Amniotic stem cell (primary cell): ENCODE measurements at places on chromosomes 2 and 18.

DNA sequence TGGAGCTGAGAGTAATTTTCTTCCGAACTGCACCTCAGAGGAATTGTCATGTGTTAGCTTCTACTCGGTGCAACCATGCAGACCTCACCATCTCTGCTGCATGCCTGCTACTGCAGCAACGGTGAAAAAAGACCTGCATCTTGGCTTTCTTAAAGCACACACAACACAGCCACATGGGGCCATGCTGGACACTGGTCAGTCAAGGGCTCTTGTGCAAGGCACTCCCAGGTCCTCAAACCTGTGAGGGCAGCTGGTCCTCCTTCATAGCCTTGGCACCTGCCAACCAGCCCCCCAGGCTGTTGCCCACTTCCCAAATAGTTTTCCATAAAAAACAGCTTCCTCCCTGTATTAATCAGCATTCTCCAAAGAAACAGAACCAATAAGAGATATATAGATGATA is 113.5 kb upstream of the TEX51 start:
- no peak for DNase-seq

DNA sequence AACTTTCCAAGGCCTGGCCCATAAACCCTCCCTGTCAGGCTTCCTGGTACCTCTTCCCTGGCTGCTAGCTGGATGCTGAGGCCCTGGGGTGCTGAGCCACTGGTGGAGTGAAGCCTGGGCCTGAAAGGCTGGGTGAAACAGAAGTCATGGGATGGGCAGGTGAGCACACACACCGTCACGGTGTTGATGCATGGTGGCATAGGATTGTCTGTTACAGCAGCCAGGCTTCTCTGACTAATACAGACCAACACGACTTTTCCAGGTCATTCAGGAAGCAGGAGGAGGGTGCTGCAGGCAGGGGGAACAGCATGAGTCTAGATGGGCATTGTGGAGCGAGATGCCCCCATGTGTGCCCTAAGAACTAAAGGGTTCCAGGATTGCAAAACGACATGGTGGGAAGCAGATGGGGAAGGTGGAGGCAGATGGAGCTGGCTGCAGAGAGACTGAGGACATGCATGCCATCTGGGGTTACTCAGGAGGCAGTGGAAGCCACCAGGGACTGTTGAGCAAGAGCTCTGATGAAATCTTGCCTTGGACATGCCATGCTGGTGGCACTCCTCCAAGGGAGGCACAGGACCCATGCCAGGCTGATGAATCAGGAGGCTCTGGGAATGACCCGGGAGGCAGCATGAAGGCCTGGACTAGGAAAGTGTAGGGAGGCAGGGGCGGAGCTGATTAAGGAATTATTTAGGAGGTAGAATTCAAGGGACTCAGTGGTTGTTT is 480.9 kb downstream of the TSN start:
- DNase-seq, result no peak

DNA sequence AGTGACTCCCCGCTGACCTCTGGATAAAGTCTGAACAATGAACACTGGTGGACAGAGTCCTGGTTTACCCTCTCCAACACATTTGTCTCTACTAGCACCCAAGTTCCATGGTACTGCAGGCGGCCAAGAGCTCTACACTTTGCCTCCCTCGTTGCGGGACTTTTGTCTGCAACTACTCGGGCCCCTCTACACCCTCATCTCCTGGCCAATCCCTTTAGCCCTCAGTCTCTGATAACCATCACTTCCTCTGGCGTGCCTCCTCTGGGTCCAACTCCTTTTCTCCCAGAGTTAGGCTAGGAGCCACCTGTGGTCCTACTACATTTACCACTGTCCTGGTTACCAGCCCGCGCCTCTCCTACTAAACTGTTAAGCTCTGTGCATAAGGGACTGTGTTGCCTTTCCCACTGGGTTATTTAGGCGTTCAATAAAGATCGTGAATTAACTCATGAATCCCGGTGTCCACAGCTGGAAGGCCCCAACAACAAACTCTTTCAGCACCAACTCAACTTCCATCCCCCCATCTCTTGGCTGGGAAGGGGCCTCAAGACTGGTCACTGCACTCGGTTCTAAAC is 757 bp downstream of the HDHD2 start:
- no peak for DNase-seq

DNA sequence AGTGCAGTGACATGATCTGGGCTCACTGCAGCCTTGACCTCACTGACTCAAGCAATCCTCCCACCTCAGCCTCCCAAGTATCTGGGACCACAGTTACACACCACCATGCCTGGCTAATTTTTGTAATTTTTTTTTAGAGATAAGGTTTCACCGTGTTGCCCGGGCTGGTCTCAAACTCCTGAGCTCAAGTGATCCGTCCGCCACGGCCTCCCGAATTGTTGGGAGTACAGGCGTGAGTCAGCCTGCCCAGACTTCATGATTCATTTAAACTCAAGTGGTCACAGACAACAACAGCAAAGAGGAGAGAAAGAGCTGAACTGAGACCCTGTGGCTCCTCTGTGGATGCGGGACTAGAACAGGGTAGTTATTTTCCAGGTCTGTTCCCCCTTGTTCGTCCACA is 83.0 kb downstream of the TSHZ1 start:
- DNase-seq, result no peak

DNA sequence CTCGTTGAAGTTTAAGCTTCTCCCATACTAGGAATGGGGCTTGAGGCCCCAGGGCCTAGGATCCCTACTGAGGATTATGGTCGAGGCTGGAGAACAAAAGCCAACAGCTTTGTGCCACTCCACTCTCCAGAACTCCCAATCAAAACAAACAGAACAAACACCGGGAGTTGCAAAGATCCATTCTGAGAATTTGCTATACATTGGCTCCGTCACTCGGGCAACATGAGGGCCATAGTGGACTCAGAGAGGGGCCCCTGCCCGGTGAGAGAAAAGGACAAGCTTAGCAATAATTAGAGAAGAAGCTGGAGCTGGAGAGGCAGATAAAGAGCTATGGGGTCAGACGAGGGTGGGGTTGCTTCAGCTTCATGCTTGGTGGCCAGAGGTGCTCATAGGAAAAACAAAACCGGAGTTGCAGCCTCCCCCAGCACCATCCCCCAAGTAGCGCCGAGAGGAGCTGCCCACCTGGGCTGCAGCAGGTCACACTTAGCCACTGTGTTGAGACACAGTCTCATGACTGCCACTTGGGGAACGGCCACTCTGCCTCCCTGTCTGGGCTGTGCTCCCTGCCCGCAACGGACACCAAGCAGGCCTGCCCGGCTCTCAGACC is 142.3 kb upstream of the HAAO start:
- DNase-seq, result no peak

- DNase-seq, result no peak
Observed at GRCh38 chr2:7992612-7993602, 688.9 kb upstream of the ID2 start.

DNA sequence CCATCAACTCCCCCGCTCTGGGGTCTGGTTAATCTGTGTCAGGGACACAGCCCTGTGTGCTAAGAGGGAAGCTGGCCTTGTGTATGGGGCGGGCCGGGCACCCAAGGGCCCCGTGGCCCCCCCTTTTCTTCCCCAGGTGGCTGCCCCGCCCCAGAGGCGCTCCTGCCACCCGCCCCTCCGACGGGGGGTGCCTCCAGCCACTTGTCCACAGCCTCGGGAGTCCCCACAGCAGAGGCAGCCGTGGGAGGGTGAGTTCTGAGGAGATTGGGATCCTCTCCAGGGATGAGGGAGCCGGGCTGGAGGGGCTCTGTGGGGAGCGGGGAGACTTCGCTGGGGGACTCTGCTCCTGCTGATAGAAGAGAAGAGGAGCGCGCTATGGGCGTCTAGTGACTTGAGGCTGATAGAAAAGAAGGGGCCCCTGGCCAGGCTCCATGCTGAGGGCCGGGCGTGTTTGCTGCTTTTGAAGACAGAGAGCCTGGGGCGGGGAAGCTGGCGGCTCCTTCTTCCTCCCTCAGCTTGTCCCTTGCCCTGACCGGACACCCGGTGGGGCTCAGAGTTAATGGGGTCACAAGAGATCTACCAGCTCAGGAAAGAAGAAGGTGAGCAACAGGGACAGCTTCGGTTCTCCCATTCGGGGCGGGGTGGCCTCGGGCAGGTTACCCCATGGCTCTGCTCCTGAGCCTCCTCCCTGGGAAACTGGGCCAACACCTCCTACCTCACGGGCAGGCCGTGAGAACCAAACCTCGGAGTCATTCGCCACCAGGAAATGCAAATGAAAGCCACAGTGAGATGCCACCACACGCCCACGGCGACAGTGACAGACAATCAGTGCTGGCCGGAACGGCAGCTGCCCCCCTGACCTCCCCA is 89.4 kb upstream of the TAF1B start:
- no peak for DNase-seq

DNA sequence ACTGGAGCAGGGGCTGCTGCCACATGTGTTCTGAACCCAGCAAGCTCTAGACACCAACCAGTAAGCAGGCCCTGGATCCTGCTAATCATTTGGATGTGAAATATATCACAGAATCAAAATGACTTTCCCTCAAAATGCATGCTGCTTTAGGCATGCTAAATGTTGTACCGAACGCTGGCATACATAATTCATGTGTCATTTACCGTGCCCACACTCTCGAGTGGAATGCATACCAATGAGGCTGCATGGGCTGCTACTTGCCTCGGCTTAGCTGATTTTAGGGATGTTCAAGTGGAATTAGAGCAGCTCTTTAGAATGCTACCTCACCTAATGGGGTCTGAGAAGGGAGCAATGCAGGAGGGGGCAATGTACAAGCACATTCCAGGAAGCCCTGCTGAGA is 509.6 kb upstream of the RAB6C start:
- DNase-seq, result no peak

GRCh38 chr2:190922376-190922775 is 41.8 kb downstream of the GLS start:
- DNase-seq, result no peak

- no peak for DNase-seq
Observed at GRCh38 chr2:111054791-111055691, 65.7 kb upstream of the BCL2L11 start.

DNA sequence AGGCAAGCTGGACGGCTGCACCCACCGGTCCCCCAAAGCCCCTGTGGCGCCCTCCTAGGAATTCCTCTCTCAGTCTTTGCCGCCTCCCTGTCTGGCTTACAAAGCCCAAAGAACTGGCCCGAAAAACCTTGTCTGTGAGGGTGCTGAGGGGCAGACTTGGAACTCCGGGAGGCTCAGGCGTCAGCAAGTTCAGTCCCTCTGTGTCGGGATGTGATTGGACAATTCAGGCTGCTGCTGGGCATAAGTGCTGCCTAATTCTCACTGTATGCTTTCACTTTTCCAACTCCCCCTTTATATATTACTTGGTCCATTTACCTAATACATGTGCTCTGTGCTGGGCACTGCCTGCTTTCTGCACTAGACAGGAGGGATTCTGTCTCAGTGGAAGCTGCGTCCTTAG is 20.3 kb upstream of the SH3RF3 start:
- no peak for DNase-seq

GRCh38 chr2:42068571-42069178 is 20.9 kb downstream of the PKDCC start:
- DNase-seq, result no peak

GRCh38 chr2:165240916-165241315 is 1.7 kb downstream of the SCN2A start:
- DNase-seq, result no peak

- no peak for DNase-seq
Observed at GRCh38 chr18:39571511-39571910, 2005.9 kb upstream of the CELF4 start.

DNA sequence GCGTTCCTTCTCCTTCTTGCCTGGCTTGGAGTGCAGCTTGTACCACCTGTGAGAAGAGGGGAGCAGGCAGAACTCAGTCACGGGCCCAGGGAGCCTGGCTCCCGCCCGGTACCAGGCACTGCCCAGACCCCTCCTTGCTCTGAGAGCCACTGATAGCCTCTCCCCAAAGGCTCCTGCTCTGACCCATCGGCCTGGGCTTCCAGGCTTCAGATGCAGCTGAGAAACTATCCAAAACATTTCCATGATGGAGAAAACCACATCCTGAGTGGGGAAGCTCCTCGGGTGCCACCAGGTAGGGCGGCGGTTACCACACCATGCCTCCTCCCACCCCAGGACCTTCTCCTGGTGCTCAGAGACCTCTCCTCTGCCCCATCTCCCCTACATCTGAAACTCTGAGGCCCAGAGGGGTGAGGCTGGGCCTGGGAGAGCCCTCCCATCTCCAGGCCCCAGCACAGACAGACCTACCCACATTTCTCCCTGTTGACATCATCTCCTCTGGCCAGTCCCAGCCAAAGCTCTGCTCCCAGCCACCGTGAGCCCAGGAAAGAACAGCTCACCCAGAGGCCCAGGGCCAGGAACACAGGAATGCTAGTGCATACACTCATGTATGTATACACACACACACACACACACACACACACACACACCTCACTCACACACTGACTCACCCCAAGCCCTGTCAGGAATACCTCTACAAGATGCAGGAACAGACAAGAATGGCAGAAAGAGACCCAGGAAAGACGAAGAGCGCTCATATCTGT is 17.9 kb upstream of the SFXN5 start:
- peak; percentile 90 for DNase-seq

DNA sequence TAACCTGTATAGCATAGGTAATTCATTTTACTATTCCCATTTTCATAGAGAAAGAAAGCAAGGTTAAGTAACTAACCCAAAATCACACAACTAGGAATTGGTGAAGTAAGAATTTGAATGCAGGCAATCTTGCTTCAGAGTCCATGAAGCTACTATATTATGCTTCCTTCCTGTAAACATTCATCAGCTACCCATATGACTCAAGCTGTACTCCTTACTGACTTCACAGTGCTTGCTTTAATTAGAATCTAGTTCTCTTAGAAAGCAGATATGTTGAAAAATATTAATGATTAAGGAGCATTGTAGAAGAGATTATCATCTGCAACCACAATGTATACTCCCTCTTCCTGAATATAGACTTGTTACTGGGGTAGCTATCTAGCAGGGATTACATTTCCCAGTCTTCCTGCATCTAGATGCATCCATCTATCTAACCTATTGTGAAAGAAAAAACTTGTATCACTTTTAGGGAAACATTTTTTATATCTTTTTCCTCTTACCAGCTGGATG is 961.6 kb upstream of the CHAC2 start:
- DNase-seq, result no peak

DNA sequence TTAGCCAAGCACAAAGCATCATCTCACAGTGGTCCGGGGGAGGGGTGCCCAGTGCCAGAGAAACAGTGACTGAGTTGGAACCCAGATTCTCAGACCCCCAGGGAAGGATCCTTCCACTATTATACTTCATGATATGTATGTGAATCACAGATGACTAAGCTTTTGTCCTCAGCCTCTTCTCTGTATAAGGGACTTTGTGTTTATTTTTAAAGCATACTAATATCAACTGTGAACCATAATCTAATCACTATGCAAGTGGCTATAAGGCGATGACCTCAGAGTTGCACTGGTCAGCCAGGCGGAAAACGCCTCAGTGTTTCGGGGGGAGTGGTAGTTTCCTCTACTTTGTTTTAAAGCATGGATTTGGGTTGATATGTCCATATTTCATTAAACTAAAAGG is 160.4 kb upstream of the TMEM200C start:
- DNase-seq, result peak; percentile 13

DNA sequence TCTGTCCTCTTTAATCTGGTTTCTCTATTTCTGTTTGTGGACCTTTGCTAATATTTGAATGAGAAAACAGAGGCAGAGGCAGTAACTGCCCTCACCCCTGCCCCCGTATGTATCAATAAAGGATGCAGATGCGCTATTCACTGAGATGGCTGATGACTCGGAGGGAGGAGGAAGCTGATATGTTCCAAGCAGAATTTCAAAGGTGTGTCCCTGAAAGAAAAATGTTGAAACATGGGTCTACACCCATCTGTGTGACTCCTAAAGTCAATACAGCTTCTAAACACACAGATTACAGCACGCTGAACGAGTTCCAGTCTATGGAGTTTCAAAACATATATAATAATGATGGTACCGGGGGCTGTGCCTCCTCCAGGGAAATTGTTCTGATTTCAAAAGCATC is 38.8 kb downstream of the EPHA4 start:
- no peak for DNase-seq
